AG08395 (cell line): ENCODE measurements at places on chromosomes 7 and 10.

GRCh38 chr7:1664711-1665548, 5.1 kb upstream of the ELFN1 start:
- peak; percentile 75 for DNase-seq

GRCh38 chr7:134514106-134514505, 13.3 kb upstream of the AKR1B10 start:
- no peak for DNase-seq

GRCh38 chr7:107933386-107934013, 42.5 kb downstream of the DLD start:
- no peak for DNase-seq

DNA sequence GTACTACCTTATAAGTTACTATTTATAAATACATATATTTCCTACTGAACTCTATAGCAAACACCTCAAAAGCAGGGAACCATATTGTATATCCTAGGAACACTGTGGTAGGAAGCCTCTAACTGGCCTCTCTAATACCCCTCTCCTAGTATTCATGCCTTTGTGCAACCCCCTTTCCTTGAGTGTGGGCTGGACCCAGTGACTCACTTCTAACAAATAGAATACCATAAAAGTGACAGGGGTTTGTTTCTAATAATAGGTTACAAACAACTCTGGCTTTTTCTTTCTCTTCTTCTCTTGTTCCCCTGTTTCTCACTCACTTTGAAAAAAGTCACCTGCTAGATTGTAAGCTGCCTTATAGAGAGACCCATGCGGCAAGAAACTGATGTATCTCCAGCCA, 51.6 kb upstream of the MACC1 start:
- DNase-seq, result peak; percentile 1

DNA sequence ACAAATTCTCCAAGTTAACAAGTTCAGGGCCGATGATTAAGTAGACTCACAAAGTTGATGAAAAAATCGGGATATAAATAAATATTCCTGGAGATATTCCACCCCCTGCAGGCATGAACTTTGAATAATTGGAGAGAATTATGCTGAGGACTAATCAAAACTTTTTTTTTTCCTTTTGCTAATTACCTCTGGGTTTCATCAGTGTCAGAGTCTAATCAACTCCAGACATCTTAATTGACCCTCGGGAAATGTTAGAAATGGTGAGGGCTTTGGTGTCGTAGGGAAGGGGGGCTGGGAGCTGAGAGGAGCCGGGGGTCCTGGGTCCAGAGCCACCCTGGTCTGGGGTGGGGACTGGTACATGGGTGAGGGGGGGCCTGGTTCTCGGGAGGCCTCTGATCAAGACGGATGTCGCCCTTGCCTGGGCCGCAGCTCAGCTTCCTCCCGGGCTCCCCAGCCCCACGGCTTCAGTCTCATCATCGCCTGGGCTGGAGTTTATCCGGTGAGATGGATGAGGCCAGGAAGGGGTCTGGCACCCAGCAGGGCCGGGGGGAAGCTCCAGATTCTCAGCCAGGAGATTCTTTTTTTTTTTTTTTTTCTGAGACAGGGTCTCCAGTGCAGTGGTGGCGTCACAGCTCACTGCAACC, 30.4 kb upstream of the ELFN1 start:
- DNase-seq, result no peak

DNA sequence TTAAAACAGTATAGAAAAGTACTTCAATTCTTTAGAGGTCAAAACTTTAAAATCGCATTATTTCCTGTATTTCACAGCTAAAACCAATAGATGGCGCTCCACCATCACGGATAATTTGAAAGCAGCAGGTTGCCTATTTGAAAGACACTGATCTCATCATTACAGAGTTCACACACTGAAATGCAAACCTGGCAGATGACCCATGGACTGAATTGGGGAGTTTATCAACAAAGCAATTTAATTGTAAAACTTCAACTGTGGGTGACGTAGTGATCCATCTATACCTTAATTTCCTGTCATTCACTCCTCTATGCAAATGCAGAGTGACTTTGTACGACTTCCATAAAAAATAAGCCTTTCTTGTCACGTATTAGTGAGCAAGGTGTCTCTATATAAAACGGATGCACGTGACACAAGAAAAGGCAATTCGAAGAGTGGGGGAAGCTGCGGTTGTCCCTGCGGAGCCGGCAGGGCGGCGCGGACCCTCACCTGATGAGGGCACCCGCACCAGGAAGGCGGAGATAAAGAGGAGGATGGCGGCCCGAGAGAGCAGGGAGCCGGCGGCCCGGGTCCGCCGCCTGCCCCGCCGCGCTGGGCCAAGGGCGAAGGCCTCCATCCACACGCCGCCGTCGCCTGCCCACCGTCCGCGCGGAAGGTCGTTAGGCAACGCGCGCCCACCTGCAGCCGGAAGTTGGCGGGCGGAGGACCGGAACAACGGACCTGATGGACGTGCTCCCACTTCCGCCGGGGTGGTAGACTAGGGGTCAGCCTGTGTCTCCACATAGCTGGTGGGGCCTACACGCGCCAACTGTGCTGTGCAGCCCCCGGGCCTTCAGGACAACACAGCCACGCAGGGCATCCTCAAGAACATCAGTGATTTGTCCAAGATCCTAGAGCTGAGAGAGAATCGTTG, at the start of gene ZPBP:
Gene ZPBP, minus strand, starts transcription at position 668 of the 913 bp plus-strand sequence. Its CDS starts 52 bp downstream, at position 616.
- DNase-seq, result peak; percentile 24

DNA sequence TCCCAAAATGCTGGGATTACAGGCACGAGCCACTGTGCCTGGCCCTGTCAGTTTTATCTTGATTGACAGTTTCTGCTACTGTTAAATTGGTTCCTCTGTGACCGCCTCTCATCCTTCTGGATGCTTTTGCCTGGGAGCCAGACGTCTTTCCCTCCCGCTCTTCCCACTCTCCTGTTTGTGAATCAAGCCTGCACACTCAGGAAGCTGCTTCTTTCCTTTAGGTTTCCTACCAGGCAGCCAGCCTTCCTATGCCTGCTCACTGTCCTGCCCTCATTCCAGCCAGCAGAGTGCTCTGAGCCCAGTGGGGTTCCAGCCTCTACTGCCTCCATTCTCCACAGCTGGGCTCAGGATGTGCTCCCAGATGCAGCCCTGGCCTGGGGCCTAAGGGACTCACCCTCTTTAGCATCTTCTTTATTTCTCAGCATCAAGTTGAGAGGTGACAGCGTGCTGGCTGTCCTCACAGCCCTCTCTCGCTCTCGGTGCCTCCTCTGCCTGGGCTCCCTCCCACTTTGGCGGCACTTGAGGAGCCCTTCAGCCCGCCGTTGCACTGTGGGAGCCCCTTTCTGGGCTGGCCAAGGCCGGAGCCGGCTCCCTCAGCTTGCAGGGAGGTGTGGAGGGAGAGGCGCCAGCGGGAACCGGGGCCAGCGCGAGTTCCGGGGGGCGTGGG, 5.1 kb downstream of the SH2D4B start:
- DNase-seq, result no peak

- no peak for DNase-seq
These were observed 229.4 kb upstream of the MYO3A start for GRCh38 chr10:25704622-25705021.

DNA sequence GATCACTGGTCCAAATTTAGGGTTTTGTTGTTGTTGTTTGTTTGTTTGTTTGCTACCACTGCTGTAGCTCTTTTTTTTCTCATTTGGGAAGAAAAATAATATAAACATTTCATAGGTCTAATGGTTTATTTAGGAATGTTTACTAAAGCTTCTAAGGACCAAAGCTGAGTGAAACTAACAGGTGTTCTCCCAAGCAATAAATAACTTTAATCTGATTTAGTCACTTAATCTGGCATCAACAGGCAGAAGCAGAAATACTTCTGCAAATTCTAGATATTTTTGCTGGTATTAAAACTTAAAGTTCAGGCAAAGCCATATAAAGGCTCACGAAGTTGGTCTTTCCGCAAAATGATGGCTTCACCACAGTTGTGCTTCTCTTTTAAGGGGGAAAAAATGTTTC, 144.5 kb upstream of the YAE1 start:
- no peak for DNase-seq

GRCh38 chr10:85673270-85673669, 693.3 kb downstream of the GRID1 start:
- no peak for DNase-seq

DNA sequence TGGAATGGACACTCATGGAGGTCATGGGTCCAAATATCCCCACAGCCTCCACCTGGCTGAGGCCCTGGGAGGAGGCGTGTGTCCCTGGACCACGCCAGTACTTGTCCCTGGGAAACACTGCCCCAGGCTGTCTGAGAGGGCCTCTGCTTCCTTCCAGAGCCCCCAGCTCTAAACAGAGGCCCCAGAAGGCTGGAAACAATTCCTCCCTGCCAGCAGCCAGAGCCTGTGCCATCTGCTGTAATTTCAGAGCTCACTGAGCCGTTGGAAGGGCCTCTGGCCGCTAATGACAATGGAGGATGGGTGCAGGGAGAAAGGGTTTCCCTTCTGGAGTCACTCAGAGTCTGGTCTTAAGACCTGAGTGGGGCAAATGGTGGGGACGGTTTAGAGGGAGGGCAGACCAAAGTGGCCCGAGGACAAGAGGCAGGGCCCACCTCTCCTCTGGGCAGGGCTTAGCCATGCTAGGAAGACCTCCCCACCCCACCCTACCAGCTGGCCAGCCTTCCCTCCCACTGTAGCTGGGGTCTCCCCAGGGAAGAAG, 7.1 kb downstream of the CHAT start:
- no peak for DNase-seq
